ENCODE measurements at places on chromosomes 2 and 18. TPM values are rescaled to one million over a fixed set of nuclear protein-coding genes. Genes with fewer than 3 reads are reported as not detected.

DNA sequence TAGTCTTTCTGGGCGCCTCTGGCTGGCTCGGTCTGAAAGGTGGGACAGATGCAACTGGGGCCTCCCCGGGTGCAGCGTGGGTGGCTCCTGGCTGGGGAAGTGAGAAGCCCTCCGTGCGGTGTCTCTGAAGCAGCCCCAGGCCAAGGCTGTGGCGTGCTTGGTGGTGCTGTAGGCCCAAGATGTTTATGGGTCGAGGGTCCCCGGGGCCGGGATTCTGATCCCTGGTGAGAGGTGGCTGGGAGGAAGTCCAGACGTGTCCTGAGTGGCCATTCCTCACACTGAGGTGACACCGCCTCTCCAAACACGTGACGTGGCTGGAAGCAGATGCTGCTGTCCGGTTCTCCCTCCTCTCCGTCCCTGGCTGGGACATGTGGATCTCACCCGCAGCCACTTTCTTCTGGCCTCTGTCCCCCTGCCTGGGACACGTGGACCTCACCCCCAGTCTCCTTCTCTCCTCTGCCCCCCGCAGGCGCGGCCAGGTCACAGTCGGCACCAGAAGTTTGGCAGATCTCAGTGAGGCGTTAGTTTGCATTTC, 12.6 kb downstream of the RTP5 start:
- peak overlapping the region; percentile 82 for H3K4me3 ChIP-seq
- DNase-seq, result peak; percentile 86
- H3K4me1 ChIP-seq, result peaks cover 37% of the 10 kb centered on the region
- peak overlapping the region; percentile 80 for H3K27ac ChIP-seq

DNA sequence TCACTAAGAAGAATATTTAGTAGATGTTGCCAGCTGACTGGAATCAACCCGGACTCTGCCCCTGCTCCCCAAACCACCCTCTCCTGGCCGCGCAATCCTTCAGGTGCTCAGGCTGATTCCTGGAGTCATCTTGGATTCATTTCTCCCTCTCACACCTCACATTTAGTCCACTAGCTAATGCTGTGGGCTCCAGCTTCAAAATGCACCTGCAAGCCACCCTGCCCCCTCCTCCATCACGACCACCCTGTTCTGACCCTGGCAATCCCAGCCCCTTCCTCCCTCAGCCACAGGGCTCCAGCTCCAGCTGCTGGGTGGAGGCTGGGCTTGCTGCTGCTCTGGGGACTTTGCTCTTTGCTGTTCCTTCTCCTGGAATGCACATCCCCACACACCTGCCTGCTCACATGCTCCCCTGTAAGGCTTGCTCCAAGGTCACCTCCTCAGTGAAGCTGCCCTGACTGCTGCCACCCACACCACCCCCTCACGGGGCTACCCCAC, 61.3 kb upstream of the SH3RF3 start:
- no peaks in the 10 kb centered on the region for H3K36me3 ChIP-seq
- peaks cover 9% of the 10 kb centered on the region for H3K4me1 ChIP-seq
- H3K27me3 ChIP-seq, result no peaks in the 10 kb centered on the region

DNA sequence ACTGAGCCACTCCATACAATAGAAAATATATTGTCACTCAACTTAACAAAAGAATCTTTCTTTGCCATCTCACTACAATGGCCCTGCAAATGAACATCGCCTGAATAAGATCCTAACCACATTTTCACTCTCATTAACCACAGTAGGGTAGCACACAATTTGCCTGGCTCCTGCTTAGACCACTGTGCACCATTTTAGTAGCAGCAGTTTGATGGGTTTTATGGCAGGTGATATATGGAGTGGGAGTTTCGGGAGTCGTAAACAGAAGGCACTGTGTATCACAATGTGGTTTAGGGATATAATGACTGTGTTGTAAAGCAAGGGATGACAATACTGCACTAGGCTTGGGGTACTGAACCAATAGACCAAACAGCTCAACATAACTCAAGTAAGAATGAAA, 617.4 kb downstream of the BCL11A start:
- H3K36me3 ChIP-seq, result peaks cover 2% of the 10 kb centered on the region
- H3K4me3 ChIP-seq, result no peak overlapping the region
- H3K4me1 ChIP-seq, result no peaks in the 10 kb centered on the region
- no peak for DNase-seq
- H3K27me3 ChIP-seq, result no peaks in the 10 kb centered on the region

- H3K27me3 ChIP-seq, result peaks cover 22% of the 10 kb centered on the region
- no peaks in the 10 kb centered on the region for H3K36me3 ChIP-seq
- no peak overlapping the region for H3K4me3 ChIP-seq
- H3K4me1 ChIP-seq, result no peaks in the 10 kb centered on the region
Measured at GRCh38 chr2:173607606-173608311, 253.1 kb downstream of the CDCA7 start.

GRCh38 chr2:223319601-223320000, 267.6 kb downstream of the KCNE4 start:
- H3K27ac ChIP-seq, result no peak overlapping the region
- H3K36me3 ChIP-seq, result no peaks in the 10 kb centered on the region
- no peaks in the 10 kb centered on the region for H3K4me1 ChIP-seq
- no peaks in the 10 kb centered on the region for H3K27me3 ChIP-seq
- no peak for DNase-seq

DNA sequence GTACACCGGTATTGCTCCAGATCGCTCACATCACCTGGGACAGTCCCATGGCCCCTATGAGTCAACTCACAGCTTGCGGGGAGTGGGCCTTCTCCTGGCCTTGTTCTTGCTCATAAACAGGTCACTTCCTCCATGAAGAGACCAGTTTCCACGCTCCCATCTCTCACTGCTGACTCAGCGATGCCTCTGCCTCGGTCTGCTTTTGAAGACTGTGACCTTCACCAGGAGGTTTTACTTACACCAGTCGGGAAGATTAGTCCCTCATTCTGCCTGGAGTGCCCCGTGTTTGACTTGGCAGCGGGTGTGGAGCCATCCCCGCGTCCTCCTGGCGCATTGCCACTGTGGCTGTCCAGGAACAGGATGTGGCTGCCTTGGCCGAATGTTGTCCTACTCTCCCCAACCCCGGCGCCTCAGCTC, 159.8 kb downstream of the RHBDD1 start:
- H3K36me3 ChIP-seq, result peaks cover 54% of the 10 kb centered on the region
- no peak overlapping the region for H3K27ac ChIP-seq
- H3K27me3 ChIP-seq, result no peaks in the 10 kb centered on the region
- H3K4me1 ChIP-seq, result peaks cover 16% of the 10 kb centered on the region
- DNase-seq, result peak; percentile 83

EIF2B4 gene
- total RNA-seq, result 39.2 TPM

Data from activated CD4-positive, alpha-beta T cell treated with anti-CD3 and anti-CD28 coated beads for 36 hours (primary cell).